ENCODE measurements at places on chromosomes 3 and 15.

GRCh38 chr3:8536096-8537056 lies 34.8 kb downstream of the LMCD1 start:
- DNase-seq, result peak; percentile 76

GRCh38 chr15:56244038-56244810 lies 545 bp upstream of the RFX7 start:
- DNase-seq, result peak; percentile 80

GRCh38 chr15:36407647-36408046 lies 171.8 kb upstream of the CDIN1 start:
- DNase-seq, result peak; percentile 78

DNA sequence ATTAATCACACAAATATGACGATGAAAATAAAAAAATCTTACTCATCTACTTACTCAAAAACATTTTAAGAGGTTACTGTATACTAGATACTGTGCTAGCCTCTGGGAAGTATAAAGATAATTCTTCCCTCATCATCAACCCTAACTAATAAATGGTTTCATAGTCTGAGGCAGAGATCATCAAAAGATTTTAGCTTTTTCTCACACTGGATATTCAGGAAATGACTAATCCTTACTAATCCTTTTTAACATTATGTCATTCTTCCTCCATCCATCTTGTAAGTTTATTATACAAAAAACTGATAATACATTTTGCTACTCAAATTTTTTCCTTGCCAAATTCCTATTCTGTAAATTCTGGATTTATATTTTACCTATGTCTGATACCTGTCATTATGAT lies 29.7 kb downstream of the ACAD11 start:
- peak; percentile 78 for DNase-seq

DNA sequence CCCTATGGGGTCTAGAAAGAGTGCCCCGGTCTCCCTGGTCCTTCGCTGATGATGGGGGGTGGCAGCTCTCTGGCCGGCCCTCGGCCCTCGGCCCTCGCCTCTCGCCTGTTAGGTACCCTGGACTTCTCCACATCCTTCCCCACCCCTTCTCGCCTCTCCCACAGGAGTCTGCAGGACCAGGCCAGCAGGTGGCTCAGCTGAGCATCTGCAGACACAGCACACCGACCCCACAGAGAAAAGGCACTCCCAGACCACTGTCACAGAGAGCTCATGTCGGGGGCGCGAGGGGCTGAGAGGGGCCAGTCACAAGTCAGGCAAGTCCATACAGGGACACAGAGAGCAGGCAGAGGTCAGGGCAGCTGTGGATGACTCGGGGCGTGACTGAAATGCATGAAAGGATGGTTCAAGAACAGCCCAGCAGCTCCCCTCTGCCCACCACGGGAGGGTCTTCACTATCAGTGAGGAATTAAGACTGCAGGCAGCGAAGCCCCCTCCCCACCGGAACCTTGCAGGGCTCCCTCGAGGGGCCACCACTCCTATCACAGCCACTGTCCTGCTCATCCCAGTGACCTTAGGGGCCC lies 181.7 kb upstream of the NSMCE3 start:
- DNase-seq, result no peak

DNA sequence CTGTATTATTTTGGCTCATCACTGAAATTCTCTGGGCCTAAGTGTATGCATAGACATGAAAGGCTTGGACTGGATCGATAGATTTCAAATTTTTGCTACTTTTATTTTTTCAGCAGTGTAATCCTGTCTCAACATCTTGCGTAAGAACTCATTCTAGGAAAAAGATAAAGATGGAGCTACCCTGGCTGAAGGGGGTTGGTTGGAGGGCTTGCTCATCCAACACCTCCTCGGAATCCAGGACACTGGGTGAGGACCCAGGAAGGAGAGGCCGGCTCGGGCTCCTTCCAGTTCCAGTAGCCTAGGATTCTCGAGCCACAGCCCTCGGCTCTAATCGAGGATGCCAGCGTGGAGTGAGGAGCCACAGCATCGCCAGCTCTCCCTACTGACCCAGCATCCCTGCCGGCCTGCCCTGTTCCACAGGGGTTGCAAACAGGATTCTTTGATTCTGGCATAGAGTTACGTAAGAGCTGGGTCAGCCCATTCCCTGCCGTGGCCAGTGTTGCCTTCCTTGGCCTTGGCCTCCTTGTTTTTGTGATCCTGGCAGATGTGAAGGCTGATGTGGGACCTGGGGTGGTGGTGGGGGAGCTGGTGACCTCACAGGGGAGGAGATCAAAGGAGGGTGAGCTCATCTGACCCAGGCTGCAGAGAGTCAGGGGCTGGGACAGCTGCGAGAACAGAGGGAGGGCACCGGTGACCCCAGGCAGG lies 149.5 kb downstream of the ALDH1A2 start:
- no peak for DNase-seq

- DNase-seq, result no peak
Observed at GRCh38 chr3:66317750-66318376, 97.1 kb downstream of the SLC25A26 start.

DNA sequence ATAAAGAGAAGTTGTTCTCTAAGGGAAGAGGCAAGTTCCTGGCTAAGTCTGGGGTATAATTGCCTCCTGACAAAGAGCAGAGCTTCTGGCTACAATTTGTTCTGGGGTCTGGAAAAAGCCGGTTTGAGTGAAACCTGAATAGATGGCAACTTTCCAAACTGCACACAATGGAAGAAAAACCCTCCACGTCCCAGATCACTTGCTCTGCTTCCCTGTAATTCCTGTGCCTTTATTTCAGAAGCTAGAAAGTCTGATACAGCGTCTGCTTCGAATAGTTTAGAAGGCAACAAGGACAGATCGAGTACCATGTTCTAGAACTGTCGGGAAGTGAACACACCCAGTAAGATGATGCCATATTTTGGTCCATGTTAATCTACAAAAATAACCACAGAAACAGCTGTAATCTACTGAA lies 1.6 kb upstream of the WDR82 start:
- peak; percentile 35 for DNase-seq

GRCh38 chr3:192772240-192772894 lies 45.0 kb upstream of the FGF12 start:
- peak; percentile 37 for DNase-seq

DNA sequence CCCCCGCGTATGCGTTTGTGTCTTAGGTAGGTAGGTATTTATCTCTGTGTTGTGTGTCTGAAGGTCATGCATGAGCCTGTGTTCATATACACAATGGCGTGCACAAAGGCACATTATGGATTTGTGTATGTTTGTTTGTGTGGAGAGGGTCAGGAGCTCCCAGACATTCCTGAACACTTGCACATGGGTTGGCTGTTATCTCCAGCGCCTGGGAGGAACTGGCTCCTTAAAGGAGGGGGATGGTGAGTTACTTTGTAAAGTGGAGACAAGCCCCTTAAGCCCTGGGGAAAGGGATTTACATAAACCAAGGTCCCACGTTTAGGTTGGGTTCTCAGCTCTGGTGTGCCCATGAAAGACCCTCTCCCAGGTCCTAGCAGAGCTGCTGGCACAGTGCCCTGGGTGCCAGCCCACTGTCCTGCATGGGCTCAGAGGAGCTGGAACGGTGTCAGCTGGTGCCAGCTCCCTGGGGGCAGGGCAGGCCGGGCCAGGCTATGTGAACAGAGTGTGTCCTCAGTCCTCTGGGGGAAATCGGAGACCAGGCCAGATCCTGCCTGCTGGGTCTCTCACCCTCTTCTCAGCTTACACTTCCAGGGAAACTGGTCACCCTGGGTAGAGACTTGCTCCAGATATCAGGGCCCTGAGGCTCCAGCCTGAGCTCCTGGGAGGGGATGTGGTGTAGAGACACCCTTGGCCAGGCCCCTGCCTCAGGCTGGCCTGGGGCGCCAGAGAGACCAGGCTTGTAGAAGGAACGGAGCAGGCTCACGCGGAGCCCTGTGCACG lies 25.1 kb downstream of the SNX33 start:
- peak; percentile 52 for DNase-seq

DNA sequence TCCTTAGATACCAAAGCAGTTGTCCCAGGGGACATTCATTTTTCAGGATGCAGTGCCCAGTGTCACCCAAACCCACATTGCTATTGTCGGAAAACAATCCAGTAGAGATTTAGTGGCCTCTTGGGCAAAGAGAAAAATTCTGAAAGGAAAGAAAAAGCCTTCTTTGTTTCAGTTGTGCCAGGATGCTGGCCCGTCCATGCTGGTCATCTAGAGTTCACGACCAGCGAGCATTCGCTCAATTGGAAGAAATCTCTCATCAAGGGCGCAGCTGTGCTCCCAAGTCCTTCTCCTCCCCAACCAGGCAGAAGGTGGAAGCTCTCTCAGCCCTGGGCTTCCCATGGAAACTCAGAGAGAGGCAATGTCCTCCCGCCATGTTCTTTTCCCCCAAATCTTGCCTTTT lies 123.7 kb downstream of the MTHFS start:
- no peak for DNase-seq

DNA sequence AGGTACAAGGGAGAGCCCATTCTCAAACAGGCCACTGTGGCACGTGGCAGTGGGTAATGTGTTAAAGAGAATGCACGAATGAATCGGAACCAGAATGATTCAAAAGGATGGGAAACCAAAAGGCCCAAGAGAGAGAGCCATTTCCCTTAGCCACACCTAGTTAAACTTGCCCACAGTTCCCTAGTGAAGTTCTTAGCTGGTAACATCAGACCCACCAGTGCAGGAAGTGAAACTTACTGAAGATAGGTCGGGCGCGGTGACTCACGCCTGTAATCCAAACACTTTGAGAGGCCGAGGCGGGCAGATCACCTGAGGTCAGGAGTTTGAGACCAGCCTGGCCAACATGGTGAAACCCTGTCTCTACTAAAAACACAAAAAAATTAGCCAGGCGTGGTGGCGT lies 97.1 kb downstream of the MEX3B start:
- DNase-seq, result no peak

- DNase-seq, result no peak
Observed at GRCh38 chr3:102105193-102105592, 255.9 kb downstream of the NFKBIZ start.

DNA sequence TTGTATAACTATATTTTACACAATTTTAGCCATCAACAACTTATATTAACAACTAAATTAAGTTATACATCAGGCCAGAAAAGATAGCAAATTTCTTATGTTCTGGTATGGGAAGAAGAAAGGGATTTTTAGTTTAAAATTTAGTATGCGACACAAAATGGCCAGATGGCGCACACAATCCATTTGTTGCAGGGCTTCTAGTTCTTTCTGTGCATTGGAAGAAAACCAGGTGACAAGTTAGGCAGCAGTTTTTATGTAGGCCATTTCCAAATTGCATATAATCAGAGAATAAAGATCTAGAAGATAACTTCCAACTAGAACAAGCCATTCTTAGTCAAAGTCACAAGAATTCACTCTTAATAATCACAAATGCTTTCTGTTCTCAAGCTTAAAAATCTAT lies 230.1 kb upstream of the ZNF717 start:
- no peak for DNase-seq

DNA sequence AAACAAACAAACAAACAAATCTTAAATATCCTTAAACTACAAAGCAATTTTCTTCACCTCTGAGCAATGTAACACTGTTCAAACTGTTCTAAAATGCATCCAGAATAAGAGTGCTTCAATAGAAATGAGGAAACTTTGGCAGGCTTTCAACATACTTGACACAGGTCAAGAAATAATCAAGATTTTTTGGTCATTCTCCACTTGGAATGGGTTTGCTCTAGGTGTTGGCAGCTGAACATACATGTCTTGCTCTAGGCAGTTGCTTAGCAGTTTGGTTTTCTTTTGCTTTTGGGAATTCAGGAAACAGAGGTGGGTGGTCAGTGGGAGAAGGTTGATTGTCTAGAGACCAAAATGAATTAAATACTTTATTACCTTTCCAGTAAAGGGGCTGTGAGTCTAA lies 1.4 kb upstream of the LRRC3B start:
- DNase-seq, result no peak

DNA sequence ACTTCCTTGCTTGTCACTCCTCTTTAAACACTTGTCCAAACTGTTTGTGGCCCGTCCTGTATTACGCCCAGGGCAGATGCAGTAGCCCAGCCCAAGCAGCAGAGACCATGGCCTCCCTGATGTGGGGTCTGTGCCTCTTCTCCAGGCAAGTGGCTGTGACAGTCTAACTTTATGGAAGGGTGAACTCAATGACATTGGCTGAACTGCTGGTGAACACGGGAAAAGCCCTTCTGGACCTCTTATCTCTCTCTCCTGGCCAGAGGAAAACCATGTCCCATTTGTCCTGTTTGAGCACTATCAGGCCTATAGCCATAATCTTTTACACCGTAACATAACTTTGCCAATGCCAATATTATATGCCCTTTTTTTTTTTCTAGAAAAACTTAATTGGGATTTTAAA lies 67.6 kb downstream of the SMAD3 start:
- DNase-seq, result no peak

- DNase-seq, result peak; percentile 47
Observed at GRCh38 chr15:62658498-62658897, 384.0 kb upstream of the TPM1 start.

DNA sequence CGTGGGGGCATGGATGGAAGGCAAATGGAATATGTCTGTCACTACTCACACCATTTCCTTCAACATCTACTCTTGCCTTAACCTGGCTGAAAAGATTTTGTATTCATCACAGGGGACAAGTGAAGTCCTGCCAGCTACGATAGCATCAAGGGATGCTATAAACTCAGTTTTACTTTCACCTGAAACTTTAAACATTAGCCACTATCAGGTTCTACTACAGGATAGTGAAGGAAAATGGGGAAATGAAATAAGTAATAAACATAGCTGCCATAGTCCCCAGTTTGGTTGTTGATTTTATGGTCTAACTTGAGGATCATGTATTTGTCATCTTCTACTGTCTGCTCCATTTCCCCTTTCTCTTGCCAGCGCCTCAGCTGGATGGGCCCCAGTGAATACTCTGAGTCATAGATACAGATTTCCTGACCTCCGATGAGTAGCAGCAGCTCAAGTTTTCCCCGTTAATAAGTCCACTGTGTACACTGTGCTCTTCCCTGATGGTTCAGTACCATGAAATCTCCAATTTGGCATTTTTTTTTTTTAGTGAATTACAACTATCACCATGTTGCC lies 338.2 kb upstream of the SLCO3A1 start:
- DNase-seq, result peak; percentile 91

- DNase-seq, result no peak
Observed at GRCh38 chr3:121491683-121492320, 54.0 kb downstream of the POLQ start.

DNA sequence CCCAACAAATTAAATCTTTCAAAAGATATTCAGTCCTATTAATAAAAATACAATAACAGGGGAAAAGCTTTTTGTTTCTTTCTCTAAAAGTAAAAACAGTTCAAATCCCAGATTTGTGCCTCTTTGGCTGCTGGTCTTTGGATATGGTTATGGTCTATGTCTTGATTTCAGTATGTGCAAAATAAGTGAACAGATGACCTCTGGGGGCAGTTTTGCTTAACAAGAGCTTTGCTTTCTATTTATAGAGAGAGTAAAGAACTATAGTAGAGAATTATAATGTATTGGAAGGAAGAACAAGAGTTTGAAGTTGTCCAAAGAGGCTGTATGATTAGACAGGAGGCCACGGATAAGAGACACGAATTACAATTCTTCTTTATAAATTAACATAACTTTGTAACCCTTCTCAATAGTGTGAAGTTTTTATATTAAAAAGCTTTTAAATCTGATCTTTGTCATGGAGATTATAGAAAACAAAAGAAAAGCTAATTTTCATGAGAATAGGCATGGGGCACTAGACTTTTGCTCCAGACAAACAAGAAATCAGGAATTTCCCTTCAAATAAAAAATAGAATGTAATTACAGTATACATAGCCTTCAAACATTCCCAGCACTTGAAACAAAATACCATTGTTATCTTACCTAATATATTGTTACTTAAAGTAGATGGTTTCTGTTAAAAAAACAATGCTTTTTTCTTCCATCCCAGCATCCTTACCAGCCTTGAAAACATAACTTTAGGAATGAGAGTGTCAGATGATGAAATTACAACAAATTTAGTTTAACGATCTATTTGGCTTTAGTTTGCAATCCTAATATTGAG lies 432.7 kb upstream of the ARHGEF26 start:
- no peak for DNase-seq

GRCh38 chr3:57951066-57951882 lies 56.9 kb upstream of the FLNB start:
- DNase-seq, result peak; percentile 89
